ENCODE measurements at places on chromosomes 7 and 10.

- DNase-seq, result no peak
These were observed 42.2 kb upstream of the ELN start for GRCh38 chr7:73985737-73986141.

DNA sequence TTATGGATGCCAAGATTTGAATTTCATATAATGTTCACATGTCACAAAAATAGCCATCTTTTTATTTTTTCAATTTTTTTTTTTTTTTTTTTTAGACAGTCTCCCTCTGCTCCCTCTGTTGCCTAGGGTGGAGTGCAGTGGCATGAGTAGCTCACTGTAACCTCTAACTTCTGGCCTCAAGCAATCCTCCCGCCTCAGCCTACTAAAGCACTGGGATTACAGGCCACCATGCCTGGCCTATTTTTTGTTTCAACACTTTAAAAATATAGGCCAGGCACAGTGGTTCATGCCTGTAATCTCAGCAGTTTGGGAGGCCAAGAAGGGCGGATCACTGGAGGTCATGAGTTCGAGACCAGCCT is 246.3 kb downstream of the SKIDA1 start:
- no peak for DNase-seq

- DNase-seq, result no peak
These were observed 505.9 kb downstream of the TCERG1L start for GRCh38 chr10:130805635-130806030.

GRCh38 chr10:137031-137430 is 1.8 kb downstream of the ZMYND11 start:
- peak; percentile 2 for DNase-seq

- peak; percentile 22 for DNase-seq
These were observed at the start of gene FBXW4 for GRCh38 chr10:101694674-101695403. Gene FBXW4, minus strand, starts transcription at chr10:101695170. Its CDS starts 65 bp downstream, at chr10:101695105.

DNA sequence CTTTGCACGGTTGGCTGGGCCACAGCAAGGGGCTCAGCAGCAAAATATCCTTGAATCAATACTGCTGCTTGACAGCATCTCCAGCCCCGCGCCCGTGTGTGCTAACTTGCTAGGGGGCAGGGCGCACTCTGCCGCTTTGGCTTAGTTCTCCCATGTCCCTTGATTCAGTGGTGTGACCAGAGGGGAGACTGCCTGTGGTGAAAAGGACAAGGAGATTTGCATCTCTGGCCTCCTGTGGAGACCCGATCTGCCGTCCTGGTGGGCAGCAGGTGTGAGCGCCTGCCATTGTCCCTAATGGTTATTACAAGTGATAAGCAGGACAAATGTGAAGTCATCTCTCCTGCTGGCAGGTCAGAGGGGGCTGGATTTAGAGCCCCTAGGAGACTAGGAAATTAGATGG is 500.2 kb upstream of the GALNT17 start:
- no peak for DNase-seq

GRCh38 chr7:144391823-144392255 is 11.7 kb downstream of the NOBOX start:
- DNase-seq, result peak; percentile 26

GRCh38 chr7:149741629-149742028 is 31.8 kb downstream of the ZNF467 start:
- no peak for DNase-seq

DNA sequence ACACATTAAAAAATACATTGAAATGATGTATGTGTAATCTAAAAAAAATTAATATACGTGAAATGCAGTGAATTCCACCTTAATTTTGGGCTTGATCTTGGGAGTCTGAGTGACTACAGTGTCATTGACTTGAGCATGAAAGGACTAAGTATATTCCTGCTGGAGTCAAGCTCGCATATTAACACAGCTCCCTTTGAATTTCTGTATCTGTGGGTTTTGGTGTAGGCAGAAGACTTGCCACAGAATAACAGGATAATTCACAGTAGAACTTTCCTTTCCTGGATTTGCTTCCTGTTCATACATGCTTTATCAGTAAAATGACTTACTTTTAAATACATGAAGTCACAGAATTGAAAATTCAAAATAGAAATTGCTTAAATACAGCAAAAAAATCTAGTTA is 55.3 kb downstream of the PPP1R9A start:
- DNase-seq, result no peak

- DNase-seq, result no peak
These were observed 280.9 kb downstream of the LRMDA start for GRCh38 chr10:75712242-75712880.

DNA sequence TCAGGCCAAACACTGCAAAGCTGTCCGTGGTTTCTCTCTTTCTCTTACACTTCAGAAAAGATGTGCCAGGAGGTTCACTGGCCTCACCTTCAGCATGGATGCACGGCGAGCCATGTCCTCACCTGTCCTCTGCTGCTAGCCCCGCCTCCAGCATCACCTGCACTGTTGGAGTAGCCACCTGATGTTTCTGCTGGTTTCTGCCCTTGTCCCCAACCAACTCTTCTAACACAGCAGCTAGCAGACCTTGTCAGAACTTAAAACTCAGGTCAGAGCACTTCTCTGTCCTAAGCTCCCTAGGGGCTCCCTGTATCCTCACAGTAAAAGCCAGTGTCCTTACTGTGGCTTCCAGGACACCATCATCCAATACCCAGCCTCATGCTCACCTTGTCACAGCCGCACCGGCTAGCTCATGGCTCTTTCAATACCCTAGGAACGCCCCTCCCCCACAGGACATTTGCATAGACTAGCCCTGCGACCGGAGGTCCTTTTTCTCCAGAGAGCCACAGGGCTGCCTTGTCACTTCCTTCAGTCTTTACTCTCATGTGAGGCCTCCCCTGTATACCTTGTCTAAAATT is 15.2 kb downstream of the PALD1 start:
- peak; percentile 89 for DNase-seq

DNA sequence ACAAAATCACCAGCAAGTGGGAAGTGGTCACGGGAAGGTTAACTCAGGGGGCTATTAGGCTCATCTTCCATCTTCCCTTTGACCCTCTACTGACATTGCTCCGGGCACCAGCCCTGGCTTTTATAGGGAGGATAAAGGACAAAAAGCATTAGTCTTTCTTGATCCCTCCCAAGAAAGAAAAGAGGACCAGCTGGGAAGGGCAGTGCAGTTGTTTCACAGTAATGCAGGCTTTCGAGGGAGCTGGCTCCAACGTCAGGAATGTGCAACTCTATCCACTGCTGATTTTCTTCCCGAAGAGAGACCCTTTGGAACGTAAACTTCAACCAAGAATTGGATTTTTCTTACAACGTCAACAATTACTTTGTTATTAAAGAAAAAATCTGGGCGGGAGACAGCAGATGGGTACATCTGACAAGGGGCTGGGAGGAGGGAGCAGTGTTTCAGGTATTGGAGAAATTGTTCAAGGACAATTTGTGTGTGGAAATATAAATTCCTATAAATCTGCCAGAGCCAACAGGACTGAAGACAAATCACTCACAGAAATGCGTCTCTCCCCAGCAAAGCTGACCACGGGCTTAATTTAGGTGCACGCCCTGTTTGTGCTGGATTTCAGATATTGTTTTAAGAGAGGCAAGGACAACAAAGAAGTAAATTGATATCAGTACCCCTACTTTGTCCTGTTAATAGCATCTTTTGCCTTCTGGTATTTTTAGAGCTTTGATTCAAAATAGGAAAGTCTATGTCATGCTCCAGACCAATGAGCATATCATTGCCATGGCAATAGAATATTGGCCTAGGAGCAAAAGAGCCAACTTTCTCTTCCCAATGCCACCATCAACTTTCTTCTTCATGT is 23.4 kb upstream of the ARID5B start:
- no peak for DNase-seq

GRCh38 chr10:133356549-133357284 is 1.1 kb downstream of the FUOM start:
- no peak for DNase-seq

DNA sequence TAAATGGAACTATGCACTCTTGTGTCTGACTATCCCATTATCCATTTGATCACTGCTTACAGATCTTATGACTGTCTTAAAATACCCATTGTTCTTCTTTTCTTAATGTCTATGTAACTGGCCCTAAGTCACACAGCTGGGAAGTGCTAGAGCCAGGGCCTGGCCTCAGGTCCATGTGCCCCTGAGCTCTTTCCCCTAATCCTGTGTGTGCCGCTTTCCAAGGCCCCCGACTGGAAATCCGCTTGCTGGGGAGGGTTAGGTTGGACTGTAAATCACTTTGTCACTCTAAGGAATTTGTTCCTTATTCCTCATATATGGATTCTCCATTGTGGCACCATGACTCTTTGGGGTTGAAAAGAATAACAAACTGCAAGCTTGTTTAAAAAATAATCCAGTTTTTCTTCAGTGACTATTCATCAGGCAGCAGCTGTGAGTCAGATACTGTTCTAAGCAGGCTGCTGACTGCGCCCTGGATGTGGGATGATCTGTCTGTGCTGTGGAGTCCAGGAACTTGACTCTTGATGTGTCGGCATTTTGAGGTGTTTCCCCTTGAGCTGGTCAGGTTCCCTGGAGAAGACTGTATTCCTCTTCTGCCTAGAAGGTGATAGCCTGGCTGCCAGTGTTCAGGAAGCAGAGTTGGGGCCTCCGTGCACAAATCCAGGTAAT is 236.3 kb downstream of the SDK1 start:
- DNase-seq, result no peak

DNA sequence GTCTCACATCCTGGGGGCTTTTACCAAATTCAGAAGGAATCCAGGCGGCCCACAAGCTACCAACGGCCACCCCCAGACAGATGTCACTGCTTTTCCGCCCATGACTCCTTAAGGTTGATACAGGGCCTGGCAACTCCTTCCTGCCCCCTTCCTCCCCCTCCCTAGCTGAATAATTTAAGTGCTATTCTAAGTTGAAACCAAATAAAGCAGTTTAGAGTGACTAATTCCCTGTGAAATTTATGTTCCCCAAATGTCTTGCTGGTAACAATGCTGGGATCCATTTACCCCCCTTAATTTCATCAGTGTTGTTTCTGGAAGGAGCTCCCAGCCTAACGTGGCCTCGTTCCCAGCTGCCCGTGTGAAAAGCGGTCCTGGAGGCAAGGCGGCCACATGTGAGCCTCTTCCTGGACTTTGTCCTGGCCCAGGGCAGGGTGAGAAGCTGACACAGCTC is 109.6 kb downstream of the TMEM130 start:
- DNase-seq, result no peak

DNA sequence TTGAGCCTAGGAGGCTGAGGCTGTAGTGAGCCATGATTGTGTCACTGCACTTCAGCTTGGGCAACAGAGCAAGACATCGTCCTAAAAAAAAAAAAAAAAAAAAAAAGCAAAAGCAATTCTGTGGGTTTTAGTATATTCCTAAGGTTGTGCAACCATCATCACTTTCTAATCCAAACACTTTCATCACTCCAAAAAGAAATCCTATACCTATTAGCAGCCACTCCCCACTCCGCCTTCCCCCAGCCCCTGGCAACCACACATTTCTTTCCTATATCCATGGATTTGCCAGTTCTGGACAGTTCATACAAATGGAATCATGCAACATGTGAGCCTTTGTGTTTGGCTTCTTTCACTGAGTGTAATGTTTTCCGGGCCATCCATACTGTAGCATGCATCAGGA is 20.4 kb downstream of the ZAN start:
- DNase-seq, result no peak

DNA sequence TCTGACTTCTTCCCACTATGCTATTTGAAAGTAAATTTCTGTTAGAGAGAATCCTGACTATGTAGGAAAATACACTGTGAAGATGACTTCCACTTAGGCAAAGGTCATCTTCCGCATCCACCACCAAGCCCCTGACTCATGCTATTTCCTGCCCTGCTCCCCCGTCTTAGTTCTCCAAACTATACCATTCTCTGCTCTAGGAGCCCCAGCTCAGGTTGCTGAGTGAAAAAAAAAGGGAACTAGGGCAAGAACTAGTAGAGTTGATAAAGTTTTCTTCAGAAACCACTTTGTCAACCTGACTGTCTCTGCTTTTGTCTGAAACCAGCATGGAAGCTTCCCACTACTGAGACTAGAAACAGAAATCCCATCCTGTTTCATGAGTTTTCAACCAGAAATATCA is 96.9 kb downstream of the EVX1 start:
- no peak for DNase-seq
